Activated CD4-positive, alpha-beta T cell treated with anti-CD3 and anti-CD28 coated beads for 24 hours (primary cell): ENCODE measurements at places on chromosomes 11 and 22.

GRCh38 chr11:33734441-33735270 is 1.6 kb downstream of the CD59 start:
- DNase-seq, result no peak

DNA sequence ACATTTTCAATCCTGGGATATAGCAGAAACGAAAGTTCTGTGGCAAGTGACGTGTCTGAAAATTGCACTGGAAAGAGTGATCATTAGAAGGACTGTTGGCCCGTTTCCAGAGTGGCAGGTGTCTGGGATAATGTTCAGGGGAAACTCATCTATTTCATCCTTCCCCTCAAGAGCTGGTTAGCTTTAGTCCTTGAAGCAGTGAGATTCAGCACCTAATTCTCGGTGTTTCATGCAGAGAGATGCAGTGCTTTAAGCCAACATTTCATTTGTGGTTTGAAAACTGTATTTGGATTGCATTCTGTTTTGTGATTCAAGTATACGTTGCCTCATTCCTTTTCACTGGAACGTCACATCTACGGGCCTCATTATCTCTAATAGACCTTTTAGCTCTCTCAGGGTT is 205.0 kb upstream of the RAG2 start:
- no peak for DNase-seq

DNA sequence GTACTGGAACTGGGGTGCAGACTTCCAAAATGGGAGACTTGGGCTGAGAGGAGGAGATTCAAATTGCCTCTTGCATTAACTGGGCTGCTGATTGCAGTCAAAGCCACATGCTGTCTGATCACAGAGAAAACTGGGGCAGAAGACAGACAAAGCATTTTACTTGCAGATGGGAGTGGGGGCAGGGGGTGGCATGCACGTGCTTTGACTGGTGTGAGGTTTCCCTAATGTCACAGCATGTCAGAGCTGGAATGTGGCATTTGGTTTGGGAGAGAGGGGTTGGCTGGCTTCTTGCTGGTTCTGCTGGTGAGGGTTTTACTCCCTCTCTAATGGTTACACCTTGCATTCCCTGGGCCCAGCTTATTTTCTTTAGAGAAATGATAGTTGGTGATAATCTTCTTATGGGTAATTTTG is 2.9 kb downstream of the TUB start:
- no peak for DNase-seq

GRCh38 chr11:71302534-71302909 is 50.1 kb upstream of the SHANK2 start:
- DNase-seq, result no peak

DNA sequence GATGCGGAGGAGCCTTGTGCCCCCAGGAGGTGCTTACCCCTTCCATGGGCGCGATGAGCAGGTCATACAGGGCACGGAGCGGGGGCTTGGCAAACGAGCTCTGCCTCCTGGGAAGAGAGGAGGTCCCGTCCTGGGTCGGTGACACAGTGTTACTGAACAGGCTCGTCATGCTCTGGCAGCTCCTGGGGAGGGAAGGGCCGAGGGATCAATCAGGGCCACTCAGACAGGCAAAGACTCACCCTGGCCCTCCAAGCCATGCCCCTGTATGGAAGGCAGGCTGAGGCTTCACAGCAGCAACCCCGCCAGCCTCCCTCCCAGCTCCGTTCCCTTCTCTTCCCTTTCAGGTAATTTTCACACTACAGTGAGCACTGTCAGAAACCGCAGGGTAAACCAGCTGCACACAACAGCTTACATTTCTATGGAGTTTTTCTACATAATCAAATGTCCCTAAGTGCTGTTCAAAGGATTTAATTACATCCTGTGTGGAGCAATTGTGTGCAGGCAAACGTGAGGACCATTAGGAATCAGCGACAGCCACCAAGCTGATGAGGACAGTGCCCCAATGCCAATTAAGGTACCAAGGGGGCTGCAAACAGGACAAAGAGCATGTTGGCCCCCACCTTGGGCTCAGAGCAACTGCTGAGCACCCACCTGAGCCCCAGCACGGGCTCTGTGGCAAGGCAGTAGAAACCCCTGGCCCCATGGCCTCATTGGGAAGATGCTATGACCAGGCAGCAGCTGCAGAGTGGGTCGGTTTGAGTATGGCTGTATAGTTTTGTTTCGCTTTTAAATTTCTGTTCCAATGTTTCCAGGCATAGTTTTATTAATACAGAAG is 95.4 kb upstream of the PITPNB start:
- no peak for DNase-seq

DNA sequence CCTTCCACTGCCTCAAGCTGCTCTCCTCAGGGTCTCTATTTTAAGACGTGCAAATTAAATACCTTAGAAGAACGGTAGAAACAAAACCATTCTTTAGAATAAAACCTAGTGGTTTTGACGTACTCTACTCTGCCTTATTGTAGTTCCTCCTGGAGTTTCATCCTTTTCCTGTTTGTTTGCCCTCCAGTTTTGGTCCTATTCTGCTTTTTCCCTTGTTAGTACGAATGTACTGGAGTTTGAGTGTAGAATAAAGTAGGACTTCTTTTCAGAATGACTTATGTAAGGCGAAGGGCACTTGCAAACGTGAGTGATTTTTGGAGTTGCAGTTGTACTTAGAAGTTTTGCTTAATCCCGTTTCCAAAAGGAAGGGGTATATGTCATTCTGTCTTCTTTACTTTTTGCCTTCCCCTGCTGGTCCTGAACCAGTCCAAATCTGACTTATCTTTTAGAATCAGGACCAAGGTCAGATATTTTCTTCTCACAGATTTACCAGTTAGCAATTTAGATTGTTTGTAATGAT is 1.4 kb downstream of the SIK2 start:
- no peak for DNase-seq

- DNase-seq, result no peak
Measured at GRCh38 chr11:116605543-116606459, 167.0 kb downstream of the BUD13 start.

- DNase-seq, result no peak
Measured at GRCh38 chr11:111363985-111364384, 15.1 kb downstream of the POU2AF1 start.

DNA sequence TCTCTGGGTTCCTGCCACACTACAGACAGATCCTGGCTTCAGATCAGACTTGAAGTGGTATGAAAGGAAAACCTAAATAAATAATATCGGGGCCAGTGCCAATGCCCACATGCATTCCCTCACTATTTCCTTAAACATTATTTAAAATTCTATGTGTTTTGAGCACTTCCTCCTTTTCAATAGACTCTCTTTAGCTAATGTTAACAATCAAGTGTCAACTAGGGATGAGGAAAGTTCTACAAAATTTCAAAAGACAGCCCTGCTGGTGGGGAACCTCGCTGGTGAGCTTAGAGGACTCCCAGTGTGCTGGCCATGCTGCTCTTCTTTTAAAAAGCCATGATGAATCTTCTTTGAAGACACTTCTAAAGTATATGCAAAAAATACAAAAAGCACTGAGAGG is 87.5 kb downstream of the ENTHD1 start:
- no peak for DNase-seq

GRCh38 chr11:114066046-114066648 is 6.6 kb downstream of the ZBTB16 start:
- DNase-seq, result no peak

DNA sequence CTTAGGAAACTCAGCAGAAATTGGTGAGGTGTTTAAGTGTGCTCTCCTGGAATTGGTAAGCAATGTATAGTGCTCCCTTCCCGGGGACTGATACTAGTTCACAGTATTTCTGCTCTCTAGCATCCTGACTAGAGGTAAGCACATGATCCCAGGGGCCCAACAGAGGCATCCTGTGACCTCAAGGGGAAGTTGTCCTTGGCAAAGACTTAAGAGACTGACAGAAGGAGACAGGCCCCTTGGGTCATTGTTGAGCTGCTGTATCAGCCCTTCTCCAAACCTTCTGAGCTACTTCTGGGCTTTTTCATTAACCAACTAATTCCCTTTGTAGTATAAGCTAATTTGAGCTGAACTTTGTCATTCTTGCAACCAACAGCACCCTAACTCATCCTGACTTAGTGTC is 4.3 kb upstream of the TBC1D22A start:
- no peak for DNase-seq

GRCh38 chr22:30206944-30207343 is 39.6 kb downstream of the LIF start:
- no peak for DNase-seq

DNA sequence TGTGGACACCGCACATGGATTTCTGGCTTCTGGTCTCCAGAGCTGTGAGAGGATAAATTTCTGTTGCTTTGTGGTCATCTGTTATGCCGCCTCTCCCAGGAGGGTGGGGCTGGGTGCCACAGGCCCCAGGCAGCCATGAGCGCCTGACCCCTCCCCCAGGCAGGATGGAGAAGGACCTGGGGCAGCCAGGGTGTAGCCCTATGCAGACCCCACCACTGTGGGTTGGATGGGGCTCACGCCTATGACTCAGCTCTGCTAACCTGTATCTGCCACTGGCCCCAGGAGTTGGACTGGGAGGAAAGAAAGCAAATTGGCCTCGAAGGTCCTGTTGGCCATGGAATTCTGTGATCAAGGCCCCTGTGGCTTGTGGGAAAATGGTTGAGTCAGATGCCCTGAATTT is 1351.1 kb downstream of the BRD1 start:
- DNase-seq, result no peak

DNA sequence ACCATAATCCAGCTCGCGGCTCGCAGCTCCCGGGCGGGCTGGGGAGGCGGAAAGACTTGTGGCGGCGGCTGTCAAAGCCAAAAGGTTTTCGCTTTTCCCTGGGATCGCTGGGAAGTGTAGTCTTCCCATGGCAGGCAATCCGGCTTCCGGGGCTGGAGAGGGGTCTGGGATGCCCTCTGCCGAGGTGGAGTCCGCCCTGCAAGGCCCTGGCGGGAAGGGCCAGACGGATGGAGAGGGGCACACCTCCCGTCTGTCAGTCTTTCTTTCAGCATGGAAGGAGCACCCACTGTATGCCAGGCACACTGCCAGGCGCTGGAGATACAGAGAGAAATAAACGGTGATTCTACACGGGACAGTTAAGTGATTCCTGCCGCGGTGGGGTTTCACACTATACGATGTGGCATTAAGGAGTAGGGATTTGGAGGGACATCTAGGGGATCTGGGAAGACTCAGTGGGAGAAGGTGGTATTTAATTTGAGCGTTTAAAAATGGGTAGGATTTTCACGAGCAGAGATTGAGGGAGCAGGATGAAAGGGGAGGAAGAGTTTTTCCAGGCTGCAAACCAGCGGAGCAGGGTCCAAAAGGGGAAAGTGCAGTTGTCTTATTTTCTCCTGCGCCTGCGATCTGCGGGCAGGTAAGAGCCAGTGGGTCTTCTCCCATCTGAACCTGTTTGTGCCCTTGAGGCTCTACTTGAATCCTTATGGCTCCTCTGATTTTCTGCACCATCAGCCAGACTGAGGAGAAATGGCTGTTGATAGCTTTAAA is at the start of gene BACE1:
BACE1 (minus strand) TSS at position 60 of the 765 bp plus-strand sequence. CDS start 461 bp downstream, outside the sequence.
- DNase-seq, result no peak

- no peak for DNase-seq
Measured at GRCh38 chr11:65586676-65587075, 8.9 kb downstream of the KCNK7 start.

DNA sequence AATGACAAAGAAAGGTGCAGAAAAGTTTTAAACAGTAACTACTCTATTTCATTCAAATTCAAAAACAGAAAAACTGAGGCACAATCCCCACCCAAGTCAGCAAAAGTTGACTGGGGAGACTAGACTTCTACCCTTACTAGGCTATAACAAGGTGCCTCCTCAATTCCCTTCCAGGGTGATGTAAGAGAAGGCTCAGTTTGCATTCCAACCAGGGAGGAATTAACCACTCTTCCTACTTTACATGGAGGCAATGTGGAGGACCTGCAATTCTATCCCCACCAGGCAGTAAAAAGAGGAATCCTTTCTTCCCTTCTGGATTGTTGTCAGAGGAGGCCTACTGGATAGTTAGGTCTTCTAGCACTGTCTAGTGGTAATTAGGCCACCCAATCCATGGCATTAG is 26.1 kb downstream of the TYR start:
- no peak for DNase-seq

- DNase-seq, result no peak
Measured at GRCh38 chr11:124535552-124536232, 7.8 kb downstream of the OR8B12 start.

GRCh38 chr11:14314127-14314526 is 44.9 kb downstream of the RRAS2 start:
- DNase-seq, result no peak

DNA sequence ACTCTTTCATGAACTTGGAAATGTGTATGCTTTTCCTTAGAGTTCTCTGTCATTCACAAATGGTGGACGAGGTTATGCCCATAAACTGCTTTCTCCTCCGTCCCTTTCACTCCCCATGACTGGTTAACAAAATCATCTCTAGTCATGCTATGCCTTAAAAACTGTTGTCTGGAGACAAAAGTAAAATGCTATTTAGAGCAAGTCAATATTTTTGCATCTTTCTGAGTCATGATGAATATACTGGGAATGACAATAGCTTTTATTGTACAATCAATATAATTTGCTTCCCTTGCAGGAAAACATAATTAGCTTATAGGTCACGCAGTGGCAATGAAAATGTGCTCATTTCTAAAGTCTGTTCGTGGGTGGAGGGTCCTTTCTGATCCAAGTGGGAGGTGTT is 216.7 kb upstream of the SORL1-AS1 start:
- DNase-seq, result no peak

DNA sequence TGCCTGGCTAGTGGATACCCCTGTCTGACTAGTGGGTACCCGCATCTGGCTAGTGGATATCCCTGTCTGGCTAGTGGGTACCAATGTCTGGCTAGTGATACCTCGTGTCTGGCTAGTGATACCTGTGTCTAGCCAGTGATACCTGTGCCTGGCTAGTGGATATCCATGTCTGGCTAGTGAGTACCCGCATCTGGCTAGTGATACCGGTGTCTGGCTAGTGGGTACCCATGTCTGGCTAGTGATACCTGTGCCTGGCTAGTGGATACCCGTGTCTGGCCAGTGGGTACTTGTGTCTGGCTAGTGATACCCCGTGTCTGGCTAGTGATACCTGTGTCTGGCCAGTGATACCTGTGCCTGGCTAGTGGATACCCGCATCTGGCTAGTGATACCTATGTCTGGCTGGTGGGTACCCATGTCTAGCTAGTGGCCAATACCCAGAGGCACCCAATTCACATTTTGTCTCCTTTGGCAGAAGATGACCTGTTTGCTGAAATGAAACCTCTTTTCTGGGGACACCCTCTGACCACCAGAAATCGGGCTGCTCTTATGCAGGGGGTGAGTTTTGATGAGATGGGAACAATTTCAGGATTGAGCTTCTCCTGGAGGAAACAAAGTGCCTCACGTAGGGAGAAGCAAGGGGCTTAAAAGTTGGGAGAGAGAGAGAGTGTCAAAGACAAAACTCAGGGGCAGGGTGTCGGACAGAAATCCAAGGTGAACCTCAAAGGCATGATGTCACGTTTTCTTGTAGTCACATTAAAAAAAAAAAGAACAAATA is 63.4 kb downstream of the SMIM38 start:
- DNase-seq, result no peak

GRCh38 chr11:77387701-77388100 is 86.2 kb downstream of the PAK1 start:
- DNase-seq, result no peak

- DNase-seq, result no peak
Measured at GRCh38 chr22:17098379-17098819, 13.6 kb downstream of the IL17RA start.
